Activated CD4-positive, alpha-beta T cell treated with anti-CD3 and anti-CD28 coated beads for 48 hours (primary cell): ENCODE measurements at places on chromosomes 5 and 9.

- DNase-seq: no peak
Measured at GRCh38 chr9:1453636-1454035, 403.5 kb downstream of the DMRT2 start.

GRCh38 chr5:181259974-181260719 lies 796 bp downstream of the TRIM52 start:
- DNase-seq: no peak

GRCh38 chr9:113929634-113930389 lies 53.7 kb downstream of the ZNF618 start:
- DNase-seq: no peak

GRCh38 chr9:122281368-122281767 lies 16.7 kb downstream of the MRRF start:
- DNase-seq: no peak

- DNase-seq: no peak
Measured at GRCh38 chr5:128436749-128437188, 101.3 kb downstream of the FBN2 start.
